SJSA1 (cell line): ENCODE measurements at places on chromosomes 6 and 20. TPM values are rescaled to one million over a fixed set of nuclear protein-coding genes. Genes with fewer than 3 reads are reported as not detected.

DNA sequence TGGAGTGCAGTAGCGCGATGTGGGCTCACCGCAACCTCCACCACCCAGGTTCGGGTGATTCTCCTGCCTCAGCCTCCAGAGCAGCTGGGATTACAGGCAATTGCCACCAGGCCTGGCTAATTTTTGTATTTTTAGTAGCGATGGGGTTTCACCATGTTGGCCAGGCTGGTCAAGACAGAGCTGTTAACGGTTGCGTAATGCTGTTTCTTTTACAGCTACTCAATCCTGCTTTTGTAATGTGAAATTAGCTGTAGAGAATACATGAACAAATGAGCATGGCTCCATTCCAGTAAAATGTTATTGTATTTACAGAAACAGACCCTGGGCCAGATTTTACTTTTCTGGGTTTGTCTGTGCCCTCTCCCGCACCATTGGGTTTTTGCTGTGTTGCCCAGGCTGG, 1.9 kb downstream of the PNLDC1 start:
- DNase-seq, result no peak

LY6G6F gene
- not detected in 2 replicates for total RNA-seq

DNA sequence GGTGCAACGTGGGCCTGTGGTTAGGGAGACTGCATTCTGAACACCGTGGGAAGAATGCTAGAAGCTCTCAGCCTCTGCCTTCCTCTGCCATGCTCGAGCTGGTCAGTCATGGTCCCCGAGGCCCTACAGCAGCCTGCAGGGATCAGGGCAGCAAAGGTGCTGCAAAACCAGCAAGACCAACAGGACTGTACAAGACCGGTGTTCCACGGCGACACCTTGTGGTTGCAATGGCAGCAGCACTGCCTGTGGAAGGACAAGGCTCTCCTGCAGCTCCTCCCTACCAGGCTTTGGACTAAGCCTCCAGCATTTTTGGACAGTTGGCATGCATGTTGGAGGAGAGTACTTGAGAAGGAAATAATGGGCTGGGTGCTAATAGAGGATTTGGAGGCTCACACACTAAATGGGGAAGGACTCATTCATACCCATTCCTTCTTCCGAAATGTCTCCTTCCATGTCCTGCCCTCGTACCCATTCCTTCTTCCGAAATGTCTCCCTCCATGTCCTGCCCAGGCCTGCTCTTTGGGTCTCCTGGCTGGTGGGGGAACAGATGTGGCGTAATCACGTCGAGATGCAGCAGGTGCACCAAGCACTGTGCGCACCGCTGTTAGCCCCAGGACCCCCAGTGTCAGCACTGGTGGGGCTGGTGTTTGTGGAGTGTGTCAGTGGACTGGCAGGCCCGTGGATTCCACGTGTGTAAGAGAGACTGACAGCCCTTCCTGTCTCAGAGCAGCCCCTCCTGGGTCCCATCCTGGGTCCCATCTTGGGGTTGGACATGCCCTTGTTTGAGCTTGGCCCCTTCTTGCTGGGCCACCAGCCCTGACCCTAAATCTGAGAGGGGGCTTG, 18.6 kb upstream of the MYT1 start:
- peak; percentile 42 for DNase-seq

- DNase-seq, result no peak
Measured at GRCh38 chr6:149054559-149055194, 262.8 kb upstream of the TAB2 start.

DNA sequence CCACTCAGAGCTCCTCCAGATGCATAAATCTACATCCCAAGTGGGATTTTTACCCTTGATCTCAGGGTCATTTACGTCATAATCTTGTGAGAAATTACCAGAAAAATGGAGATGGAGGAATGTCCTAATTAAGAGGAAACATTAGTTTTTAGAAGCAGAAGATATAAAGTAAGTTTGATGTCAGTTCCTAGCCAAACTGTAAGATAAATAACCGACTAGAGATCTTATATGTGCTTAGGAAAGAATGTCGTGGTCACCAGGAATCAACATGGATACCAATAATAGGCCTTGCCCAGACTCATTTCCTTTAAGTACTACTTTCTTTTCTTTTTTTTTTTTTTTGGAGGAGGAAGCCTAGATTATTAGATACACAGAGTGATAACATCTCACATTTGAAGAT, 186.9 kb downstream of the UTRN start:
- no peak for DNase-seq

CLVS2 gene
- not detected in 2 replicates for total RNA-seq

- DNase-seq, result no peak
Measured at GRCh38 chr20:35008411-35009342, 53.0 kb downstream of the MYH7B start.

- DNase-seq, result no peak
Measured at GRCh38 chr6:103047567-103047966, 1654.1 kb downstream of the GRIK2 start.

GRCh38 chr6:28218312-28219248, 6.5 kb upstream of the ZSCAN9 start:
- peak; percentile 81 for DNase-seq

DNA sequence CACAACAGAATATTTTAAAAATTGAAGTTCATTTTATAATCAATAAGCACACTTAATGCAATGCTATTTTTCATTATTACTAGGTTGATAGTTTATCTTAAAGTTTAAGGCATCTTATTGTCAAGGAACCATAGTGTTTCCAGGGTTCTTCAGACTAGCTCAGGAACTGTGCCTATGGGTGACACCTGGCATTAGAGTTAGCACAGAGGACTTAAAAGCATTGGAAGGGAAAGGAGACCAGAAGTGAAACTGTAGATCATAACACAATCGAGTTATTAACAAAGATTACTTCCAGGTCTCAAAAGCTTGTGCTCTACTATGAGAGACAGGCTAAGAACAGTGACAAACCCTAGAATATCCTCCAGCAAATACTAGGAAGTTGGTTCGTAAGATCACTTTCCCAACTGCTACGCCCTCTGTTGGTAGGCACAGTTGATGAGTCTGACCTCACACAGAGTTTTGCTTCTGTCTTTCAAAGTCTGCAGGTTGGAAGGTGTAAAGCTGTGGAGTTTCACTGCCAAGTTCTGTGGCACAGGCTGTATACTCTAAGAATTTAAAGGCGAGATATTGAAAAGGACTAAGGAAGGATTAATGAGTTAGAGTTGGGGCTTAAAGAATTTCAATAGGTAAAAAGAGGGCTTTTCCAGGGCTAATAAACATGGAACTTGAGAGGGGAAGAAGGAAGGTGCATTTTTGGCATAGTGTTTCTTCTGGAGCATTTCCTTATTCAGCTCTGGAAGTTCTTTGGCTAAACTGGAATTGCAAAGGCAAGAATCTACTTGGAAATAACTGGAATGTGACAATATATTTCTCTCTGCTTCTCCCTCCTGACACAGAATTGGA, 531.3 kb upstream of the JAG1 start:
- peak; percentile 56 for DNase-seq

GRCh38 chr6:53898026-53898795, 103.4 kb downstream of the LRRC1 start:
- DNase-seq, result peak; percentile 16

- DNase-seq, result no peak
Measured at GRCh38 chr20:38199501-38200390, 34.7 kb upstream of the TGM2 start.

DNA sequence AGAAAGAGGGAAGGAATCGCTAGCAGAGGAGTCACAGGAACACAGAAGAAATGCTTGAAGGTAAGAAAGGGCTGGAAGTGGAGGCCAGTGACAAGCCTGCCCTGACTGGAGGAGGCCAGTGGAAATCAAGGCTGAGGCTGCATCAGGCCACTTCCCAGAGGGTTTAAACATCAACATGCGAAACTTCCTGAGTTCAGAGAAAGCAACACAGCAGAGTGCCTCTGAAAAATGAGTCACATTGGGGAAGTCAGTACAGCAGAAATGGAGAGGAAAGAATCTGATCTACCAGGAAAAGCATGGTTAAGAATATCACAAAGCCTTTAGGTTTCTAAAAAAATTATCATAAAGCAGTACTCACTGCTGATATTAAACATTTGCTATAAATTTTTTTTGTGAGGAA, 23.3 kb downstream of the NAPB start:
- DNase-seq, result no peak

RPN2 gene
- total RNA-seq, result 353 and 402 TPM in 2 replicates

FLRT3 gene
- total RNA-seq, result 1.3 and 2.6 TPM in 2 replicates

NCOA3 gene
- 11.5 and 20.4 TPM in 2 replicates for total RNA-seq

DNA sequence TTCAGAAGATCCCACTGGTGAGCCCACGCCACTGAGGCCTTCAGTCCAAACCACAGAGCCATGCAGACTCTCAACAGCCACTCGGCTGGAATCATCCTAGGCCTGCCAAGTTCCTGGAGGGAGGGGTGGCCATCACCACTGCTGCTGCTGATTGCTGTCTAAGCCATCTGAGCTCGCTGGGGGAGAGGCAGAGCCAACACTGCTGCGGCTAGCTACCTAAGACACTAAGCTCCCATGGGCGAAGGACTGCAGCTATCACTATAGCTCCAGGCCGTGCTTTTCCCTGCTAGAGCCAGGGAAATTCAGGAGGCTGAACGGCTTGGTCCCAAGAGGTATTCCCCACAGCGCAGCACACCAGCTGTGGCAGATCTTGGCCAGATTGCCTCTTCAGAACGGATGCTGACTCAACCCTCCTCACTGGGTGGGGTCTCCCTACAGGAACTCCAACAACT, 73.6 kb downstream of the TBC1D32 start:
- DNase-seq, result no peak

DNA sequence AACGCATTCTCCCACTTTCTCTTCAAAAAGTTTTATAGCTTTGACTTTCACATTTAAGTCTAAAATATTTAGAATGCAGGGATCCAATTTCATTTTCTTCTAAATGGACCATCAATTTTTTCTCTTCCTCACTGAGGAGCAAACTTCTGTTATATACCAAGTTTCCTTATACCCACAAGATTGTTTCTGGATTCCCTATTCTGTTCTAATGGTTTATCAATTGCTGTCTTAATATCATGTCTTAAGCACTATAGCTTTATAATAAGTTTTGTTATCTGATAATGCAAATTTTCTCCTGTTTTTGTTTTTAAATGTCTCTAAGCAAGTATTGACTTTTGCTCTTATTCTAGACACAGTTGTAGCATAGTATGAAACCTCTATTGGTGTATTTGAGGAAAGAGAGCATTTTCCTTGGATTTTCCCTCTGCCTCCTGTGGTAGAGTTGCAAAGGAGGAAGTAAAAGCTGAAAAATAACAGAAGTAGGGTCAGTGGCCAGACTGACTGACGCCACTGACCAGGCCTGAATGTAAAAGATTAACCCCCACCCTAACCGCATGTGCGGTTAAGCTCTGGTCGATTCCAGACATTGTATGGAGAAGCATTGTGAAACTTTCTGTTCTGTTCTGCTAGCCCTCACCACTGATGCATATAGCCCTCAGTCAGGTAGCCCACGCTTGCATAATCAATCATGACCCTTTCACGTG, 40.3 kb downstream of the GPX5 start:
- DNase-seq, result no peak

GRCh38 chr6:63418741-63419140, 99.0 kb upstream of the LGSN start:
- DNase-seq, result no peak

DNA sequence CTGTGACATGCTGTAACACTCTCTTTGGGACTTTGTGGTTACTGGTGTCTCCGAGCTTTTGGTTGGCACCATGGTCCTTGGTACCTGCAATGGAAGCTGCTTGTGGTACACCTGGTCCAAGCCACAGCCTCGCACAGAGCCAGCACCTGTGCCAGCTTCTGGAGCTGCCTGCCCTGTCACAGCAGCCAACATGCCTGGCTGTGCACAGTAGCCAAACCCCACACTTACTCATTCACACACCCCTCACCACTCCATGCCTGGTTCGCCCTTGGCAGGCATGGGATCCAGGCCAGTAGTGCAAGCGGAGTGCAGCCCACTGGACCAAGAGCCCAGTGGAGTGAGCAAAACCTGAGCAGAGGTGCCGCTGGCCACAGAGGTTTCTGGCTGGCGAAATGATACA, 459.9 kb downstream of the TBC1D32 start:
- no peak for DNase-seq
